ENCODE measurements at places on chromosomes 7 and 10.

DNA sequence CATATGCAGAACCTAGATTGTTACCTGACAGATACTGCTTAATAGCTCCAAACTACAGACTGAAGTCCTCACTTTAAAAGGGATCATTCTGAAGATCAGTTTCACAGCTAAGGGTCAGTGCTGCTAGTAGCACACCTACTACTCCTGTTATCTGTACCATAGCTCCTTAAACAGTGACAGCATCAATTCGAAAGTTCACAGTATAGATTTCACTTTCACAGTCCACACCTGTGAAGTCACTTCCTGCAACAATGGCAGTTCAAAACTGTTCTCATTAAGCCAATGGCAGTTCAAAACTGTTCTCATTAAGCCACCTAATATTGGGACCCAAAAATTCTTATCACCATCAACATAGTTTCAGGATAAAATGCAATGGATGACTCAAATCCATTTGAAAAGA is 10.7 kb upstream of the FHIP2A start:
- DNase-seq = no peak

GRCh38 chr10:43249151-43249961 is 17.5 kb downstream of the RASGEF1A start:
- peak; percentile 27 for DNase-seq

GRCh38 chr7:66323114-66323796 is 118.1 kb downstream of the TPST1 start:
- no peak for DNase-seq

- no peak for DNase-seq
Observed at GRCh38 chr10:94066411-94066810, 72.7 kb downstream of the PLCE1 start.

- DNase-seq = no peak
Observed at GRCh38 chr10:130440971-130441370, 304.8 kb downstream of the GLRX3 start.

DNA sequence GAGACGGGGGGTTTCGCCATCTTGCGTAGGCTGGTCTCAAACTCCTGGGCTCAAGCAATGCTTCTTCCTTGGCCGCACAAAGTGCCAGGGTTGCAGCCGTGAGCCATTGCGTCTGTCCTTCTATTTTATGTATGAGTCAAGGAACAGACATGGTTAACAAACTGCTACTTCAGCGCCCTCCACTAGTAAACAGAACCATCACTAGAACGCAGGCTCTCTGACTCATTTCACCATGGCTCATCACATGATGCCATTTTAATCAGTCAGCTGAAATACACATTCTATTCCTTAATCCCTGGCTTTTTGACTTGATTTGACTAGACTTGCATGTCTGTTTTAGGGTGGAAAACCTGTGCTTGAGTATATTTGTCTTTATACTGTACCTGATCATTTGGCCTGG is 41.3 kb downstream of the CELF2 start:
- no peak for DNase-seq

DNA sequence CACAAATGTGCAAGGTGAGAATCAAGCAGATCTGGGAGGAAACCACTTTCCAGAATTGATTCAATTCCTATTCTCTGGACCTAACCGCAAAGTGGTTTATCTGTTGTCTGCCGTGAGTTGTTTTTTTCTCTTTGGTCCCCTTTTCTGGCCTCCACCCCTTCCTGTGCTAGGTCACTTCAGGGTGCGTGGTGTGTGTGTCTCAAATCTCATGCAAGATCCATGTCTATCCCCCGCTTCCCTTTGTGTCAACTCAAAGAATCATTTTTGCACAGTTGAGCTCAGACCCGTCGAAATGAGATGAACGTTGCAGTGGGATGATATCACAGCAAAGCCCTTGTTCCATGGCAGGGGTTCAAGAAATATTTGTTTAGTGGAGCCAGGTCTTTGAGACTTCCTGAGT is 184.5 kb downstream of the GATA3 start:
- DNase-seq = no peak

- DNase-seq = no peak
Observed at GRCh38 chr7:87816389-87816788, 59.8 kb downstream of the SLC25A40 start.

DNA sequence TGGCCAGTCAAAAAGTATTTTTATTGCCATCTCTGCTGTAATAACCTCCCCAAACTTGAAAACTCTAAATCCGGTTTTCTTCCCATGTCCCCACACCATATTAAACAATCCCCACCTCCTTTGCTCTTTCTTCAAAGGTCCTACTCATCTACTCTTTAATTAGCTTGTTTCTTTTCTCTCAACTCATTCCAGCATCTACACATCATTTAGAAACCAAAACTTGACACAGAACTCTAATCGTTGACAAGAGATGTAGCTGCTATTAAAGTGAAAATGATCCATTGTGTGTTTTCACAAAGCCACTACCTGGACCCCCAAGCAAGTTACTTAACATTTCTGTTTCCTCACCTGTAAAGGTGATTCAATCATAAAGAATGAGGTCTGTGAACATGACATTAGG is 436.3 kb upstream of the NPVF start:
- no peak for DNase-seq

DNA sequence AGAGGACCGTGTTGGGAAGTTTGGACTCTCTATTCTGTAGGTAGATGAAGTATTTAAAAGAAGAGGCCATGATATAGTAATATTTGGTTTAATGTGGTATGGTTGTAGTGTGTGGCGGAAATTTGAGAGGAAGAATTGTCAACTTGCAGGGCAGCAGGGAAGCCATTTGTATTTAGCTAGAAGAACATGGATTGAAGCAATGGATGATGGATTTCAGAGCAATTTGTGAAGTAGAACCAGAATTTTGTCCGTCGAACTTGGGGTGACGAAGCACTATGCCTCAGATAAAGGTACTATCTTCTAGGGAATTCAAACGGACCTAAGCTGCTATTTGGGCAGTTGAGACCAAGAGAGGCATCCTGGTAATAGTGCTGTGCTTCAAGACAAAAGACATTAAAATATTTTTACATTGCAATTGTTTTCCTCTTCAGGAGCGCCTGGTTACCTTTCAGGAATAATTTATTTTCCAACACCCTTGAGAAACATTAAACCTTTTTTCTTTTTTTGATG is 615 bp upstream of the WBP1L start:
- DNase-seq = no peak

GRCh38 chr10:47047127-47047504 is 135.9 kb downstream of the PTPN20 start:
- peak; percentile 20 for DNase-seq

- DNase-seq = peak; percentile 95
Observed at GRCh38 chr10:17229016-17229716, 1.1 kb downstream of the VIM start.

GRCh38 chr7:105963038-105963667 is at the start of gene CDHR3:
Gene CDHR3 (plus strand): TSS chr7:105963264. CDS start chr7:105963319, 55 bp downstream.
- DNase-seq = no peak

GRCh38 chr7:151732292-151732691 is 144.6 kb downstream of the PRKAG2 start:
- DNase-seq = no peak

GRCh38 chr10:83248106-83248631 is 891.1 kb upstream of the GHITM start:
- DNase-seq = no peak
